ENCODE measurements at places on chromosomes 11 and 22.

GRCh38 chr11:70153133-70153727 is 49.9 kb upstream of the FADD start:
- no peak for DNase-seq

- DNase-seq: no peak
Measured at GRCh38 chr22:43529934-43530333, 118.1 kb downstream of the MPPED1 start.

DNA sequence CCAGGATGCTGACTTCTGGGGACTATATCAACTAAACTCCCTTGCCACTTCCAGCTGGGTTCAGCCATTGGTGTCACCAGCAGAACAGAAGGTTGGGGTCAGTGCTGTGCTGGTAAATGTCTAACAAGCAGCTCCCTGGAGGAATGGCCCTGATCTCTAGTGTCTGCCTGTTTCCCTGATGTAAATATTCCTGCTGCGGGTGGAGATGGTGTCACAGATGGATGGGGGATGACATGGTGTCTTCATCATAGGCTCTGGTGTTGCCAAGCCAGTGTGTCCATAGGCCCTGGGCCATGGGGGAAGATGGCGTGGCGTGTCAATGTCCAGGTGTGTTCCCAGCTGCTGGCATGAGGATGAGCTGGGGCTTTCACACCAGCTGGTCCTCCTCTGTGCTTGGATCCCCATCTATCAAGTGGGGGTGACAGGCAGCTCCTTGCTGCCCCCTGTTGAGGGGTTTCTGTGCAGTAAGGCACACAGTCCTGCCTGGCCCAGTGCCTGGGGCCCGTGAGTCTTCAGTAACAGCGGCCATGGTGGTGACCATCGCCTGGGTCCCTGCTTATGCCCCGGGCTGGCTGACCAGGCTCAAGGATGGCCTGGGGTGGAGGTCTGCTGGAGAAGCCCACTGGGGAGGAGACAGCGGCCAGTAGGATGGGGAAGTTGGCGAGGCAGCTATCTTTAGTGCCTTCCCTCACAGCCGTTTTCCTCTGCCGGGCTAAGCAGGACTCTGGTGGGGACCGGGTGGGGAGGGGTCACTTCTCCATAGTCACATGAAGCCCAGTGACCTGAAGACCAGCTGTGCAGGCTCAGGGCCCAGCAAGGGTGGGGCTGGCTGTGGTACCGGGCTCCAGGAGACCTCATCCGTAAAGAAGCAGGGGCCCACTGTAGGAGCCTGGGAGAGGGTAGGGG is 12.7 kb downstream of the RPL3 start:
- DNase-seq: no peak

GRCh38 chr22:42684462-42685195 is 35.4 kb upstream of the CYB5R3 start:
- no peak for DNase-seq

DNA sequence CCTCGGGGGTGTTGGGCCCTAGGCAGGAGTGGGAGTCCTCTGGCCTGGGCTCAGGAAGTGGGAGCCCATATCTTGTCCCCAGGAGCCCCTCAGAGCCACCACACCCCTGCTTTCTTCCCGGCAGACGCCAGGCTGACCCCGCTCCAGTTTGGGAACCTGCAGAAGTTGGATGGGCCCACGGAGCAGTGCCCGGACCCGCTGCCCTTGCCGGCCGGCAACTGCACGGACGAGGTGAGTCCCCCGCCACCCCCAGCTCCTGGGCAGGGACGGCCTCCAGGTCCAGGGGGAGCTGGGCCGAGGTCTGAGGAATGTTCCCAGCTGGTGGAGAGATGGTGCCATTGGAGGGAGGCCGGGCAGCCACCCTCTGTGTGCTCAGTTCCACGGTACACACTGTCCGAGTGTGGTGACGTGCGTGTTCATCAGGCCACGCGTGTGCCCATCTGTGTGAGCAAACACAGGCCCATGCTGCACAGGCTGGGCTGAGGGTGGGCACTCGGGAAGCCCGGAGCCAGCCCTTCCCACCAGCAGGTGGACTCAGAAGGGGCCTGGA is 4.8 kb downstream of the MUC5B start:
- no peak for DNase-seq

GRCh38 chr11:123718063-123718462 is 23.4 kb downstream of the ZNF202 start:
- DNase-seq: no peak

DNA sequence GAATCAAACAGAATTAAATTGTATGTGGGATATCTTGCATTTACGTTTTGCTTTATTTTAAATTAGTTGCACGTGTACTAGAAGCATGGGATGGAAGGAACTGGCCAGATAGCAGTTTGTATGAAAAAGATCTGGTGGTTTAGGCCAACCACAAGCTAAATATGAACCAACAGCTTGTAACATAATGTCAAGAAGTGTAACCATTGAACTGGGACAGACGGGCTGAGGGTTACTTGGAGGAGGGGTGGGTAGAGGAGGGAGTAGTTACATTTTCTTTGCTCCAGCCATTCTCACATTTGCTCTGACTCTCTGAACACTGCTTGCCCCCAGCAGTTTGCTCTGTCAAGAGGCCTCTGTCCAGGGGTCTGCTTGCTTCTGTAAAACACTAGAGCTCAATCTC is 31.7 kb upstream of the CXCR5 start:
- no peak for DNase-seq

DNA sequence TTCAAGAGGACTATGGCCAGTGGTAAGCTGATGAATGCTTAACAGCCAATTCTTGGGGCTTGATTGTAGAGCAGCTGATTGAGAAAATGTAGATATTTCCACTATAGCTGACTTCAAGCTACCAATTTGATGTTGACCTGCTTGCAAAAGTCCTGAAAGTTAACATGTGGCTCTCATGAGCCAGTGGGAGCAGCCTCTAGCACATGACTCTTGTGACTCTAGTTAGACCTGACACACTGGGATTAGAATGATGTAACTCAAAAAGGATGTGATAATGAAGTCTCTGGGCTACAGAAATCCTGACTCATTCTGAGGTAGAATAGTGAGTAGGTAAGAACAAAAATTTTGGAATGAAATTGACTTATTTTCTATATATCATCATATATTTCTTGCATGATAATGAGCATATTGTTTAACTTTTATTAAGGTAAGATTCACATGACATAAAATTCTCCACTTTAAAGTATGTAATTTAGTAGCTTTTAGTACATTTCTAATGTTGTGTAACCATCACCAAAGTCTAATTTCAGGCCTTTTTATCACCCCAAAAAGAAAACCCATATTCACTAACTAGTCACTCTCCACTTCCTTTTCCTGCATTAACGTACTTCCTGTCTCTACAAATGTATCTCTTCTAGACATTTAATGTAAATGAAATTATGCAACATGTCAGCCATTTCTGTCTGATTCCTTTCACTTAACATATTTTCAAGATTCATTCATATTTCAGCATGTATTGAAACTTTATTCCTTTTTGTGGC is 16.1 kb upstream of the OR52H1 start:
- no peak for DNase-seq

GRCh38 chr11:15189641-15190365 is 75.1 kb downstream of the INSC start:
- DNase-seq: no peak

GRCh38 chr11:133579165-133580031 is 47.1 kb upstream of the OPCML start:
- no peak for DNase-seq

GRCh38 chr11:61080986-61081590 is 21.2 kb upstream of the CD5 start:
- DNase-seq: no peak

GRCh38 chr11:70072861-70073755 is 5.0 kb upstream of the ANO1 start:
- no peak for DNase-seq

DNA sequence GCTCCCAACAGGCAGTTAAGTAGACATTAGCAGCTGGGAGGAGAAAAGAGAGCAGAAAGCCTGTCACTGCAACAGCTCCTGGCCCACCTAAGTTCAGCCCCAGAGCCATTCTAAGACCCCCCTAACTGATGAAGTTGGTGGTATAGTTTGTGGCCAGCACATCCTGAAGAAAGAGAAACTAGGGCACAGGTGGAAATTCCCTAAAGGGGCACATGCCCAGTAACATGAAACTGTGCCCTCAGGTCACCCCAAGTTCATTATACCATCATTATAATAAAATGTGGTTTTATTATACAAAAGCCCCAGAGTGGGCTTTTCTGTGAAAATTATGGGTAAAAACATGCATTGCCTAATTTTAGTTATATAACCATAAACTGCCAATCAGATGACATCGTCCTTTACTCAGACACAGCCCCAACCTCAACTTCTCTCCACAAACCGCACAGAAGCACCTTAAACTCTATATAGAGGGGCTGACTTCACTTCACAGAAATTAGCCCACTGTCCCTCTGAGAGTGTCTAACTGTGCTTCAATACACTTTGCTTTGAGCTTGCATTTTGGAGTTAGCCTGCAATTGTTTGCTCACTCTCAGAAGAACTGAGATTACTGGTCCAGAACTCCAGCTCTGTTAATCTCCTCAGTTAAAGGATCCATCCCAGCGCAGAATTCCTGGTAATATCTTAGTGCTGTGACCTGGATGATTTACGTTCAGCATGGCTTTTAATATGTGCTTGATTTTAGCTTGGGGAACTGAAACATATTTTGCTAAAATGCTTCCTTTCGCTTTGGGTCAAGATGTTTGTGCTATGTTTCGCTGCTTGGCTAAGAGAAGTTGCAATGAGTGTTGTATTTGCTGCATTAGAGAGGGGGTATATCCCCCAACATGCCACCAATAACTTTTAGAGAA is 1.8 kb upstream of the APOL3 start:
- no peak for DNase-seq

DNA sequence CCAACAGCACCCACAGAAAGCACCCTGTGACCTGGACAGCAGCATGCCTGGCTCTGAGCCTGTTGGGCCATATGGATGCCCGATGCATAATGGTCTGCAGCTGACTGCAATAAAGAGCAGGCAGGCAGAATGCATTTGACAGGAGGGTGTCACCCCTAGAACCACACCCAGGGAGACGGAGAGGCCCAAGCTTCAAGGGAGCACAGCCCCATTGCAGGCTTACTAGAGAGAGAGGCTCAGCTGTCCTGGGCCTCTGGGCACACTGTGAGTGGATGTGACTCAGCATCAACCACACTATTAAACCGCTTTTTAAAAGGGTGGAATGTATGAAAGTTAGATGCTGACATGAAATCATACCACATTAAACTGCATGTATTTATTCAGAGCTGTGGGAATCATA is 365.3 kb downstream of the CTTN start:
- DNase-seq: no peak

GRCh38 chr11:19020831-19021230 is 39.7 kb downstream of the MRGPRX2 start:
- no peak for DNase-seq

DNA sequence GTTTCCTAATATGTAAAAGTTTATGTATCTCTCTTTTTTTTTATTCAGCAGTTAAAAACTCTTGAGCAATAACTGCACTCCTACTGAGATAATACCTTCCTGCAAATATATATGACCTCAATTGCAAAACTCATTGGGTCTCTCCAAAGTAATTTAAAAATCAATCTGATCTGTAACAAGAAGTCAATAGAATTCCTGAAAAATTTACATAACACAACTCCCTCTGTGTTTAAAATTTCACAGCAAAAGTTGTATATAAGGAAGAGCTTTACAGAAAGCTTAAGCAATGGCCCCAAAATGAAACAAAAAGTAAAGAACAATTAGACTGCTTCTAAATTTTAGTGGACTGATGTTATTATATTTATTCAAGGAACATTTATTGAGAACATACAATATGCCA is 313.4 kb downstream of the DLG2 start:
- DNase-seq: no peak

- no peak for DNase-seq
Measured at GRCh38 chr22:28931844-28932567, 48.6 kb downstream of the ZNRF3 start.

DNA sequence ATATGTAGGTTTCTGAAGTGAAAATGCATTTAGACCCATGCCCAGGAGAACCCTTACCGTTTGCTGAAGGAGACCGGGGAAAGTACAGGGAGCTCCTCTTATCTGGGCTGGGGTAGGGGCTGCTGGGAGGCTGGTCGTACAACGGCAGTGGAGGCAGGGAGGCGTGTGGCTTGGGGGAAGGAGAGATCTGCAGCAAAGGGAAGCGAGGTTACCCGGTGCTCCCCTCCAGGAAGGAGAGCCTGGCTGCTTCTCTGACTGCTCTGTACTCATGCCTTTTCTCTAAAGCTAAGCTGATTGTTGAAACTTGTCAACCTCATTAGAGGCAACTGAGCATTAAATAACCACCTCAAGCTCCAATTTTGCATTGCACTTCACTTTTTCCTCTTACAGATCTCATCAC is 27.2 kb downstream of the ATG16L2 start:
- DNase-seq: no peak

- no peak for DNase-seq
Measured at GRCh38 chr11:11534981-11535380, 86.8 kb downstream of the GALNT18 start.

DNA sequence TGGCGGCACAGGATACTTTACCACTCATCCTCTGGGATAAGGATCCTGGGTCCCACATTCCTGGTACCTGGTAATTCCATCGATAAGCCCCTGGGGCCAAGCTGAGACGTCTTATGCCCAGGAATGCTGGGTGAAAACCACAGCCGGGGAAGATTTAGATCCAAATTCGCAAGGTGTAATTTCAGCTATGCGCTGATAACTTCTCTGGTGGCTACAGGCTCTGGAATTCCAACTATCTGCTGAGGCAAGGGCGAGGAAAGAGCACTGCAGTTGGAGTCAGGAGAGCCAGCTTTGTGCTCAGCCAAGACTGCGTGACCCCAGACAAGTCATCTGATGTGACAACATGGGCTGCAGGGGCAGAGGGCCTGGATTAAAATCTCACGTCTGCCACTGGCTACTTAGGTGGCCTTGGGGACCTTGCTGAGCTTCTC is 9.9 kb upstream of the MYEOV start:
- no peak for DNase-seq

- no peak for DNase-seq
Measured at GRCh38 chr11:34651551-34651950, 30.7 kb downstream of the EHF start.

DNA sequence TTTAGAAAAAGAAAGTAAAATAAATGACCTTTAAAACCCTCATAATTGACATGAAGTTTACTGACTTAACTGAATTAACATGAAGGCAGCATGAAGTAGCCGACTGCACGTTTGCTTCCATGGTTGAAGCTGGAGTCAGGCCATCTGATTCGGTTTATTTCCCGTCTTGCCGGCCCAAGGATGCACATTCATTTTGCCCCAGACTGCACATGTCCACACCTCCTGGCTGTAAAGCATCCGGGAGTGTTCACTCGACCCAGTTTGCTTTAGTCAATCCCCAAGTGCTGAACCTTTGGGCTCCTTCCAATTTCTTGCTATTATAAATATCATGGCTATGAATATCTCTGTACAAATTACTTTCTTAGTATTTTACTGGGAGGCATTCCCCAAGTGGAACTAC is 17.7 kb upstream of the TUB start:
- no peak for DNase-seq

- no peak for DNase-seq
Measured at GRCh38 chr11:86180423-86180822, 64.1 kb upstream of the EED start.

- DNase-seq: no peak
Measured at GRCh38 chr11:58067685-58068084, 36.9 kb downstream of the OR6Q1 start.

- DNase-seq: no peak
Measured at GRCh38 chr11:9760193-9760575, 96.3 kb downstream of the SWAP70 start.

GRCh38 chr11:111399187-111400031 is 20.3 kb upstream of the POU2AF1 start:
- DNase-seq: no peak
